ENCODE measurements at places on chromosomes 6 and 20.
A peak's percentile ranks its signal among the peaks of the same experiment; 100 is the strongest.

DNA sequence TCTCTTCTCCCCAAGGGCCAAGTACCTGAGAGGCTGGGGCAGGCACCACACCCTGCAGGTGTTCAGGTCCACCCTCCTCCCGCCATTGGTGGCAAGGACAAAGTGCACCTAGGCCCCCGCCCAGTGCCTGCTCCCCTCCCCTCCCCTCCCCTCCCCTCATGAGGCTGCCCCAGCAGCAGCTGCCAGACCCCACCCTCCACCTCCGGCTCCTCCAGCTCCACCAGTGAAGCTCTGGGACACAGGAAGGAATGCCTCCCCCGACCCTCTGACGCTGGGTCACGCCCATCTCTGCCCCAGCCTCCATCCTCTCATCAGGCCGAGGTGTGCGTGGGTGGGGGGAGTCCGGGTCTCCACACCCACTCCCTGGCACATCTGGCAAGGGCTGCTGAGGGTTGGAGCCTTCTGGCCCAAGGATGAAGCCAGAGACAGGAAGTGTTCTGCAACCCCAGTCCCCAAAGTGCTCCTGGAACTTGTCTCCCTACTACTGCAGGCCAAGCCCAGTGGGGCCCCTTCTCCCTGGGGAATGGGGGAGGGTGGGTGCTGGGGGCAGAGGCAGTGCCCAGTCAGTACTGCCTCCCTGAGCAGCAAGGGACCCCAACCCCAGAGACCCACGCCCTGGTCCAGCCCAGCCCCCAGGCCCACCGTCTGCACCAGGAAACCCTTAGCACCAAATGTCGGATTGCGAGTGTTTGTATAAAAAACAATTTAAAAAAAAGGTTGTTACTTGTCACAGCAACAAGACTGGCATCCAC, 1.6 kb upstream of the UCKL1 start:
- no peak for DNase-seq

- DNase-seq = no peak
These were observed 89.9 kb upstream of the ECI2 start for GRCh38 chr6:4225161-4225872.

DNA sequence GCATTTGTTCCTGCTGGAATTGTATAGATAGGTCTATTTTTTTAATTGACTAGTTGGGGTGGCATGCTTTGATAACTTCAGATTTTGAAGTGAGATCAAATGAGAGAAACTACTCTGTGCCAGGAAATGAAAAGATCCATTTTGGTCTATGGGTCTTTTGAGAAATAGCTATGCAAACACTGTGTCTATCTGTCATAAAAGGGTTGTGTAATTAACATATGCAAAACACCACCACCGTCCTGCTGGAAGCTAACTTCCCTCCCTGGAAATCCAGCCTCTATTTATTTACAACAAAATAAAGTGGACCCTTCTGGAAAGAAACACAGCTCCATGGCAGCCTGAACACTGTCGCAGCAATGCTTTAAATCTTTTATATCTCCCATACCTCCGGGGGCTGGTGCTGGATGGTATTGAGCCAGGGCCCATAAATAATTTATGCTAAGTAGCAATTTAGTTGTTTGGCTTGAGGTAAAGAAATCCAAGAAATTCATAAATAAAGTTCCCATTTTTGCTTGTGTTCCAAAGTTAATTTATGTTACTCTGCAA, 244.2 kb upstream of the POU3F2 start:
- DNase-seq = no peak

DNA sequence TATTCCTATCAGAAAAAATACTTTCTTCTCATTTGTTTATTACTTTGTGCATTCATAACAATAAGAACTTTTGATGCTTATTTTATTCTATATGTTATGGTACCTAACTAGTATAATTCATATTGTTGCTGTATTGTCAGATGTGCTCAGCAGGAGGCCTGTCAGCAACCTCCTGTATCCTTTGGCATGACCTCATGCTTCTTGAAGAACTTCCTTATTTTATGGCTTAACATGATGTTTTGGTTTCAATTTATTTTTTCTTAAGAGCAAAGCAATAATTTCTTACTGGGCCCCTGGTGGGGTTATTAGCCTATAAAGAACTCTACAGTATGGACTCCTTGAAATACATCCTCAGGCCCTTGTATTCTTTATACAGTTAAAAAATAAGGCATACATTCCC, 17.3 kb downstream of the GGTLC1 start:
- no peak for DNase-seq

DNA sequence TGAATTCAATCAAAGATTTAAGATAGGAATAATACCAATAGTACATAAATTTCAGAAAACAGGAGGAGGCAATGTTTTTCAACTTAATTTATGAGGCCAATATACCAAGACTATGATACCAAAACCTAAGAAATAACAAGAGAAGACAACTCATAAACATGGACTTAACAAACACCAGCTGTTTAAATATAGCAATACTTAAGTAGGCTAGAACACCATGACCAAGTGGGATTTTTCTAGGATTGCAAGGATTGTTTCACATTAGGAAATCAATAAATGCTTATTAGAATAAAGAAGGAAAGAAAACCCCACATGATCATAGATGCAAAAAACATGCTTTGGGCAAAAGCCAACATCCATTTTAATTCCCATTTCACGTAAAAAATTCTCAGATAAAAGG, 355.1 kb downstream of the EPM2A start:
- no peak for DNase-seq

GRCh38 chr6:17101422-17102257, at the start of gene STMND1:
TSS of gene STMND1 (plus strand) at chr6:17102050. CDS start at chr6:17102258, 208 bp downstream.
- peak; percentile 70 for DNase-seq

- no peak for DNase-seq
These were observed 3.7 kb upstream of the KIAA0319 start for GRCh38 chr6:24649691-24650090.

- DNase-seq = peak; percentile 71
These were observed 71.7 kb downstream of the RCAN2 start for GRCh38 chr6:46419576-46420002.

DNA sequence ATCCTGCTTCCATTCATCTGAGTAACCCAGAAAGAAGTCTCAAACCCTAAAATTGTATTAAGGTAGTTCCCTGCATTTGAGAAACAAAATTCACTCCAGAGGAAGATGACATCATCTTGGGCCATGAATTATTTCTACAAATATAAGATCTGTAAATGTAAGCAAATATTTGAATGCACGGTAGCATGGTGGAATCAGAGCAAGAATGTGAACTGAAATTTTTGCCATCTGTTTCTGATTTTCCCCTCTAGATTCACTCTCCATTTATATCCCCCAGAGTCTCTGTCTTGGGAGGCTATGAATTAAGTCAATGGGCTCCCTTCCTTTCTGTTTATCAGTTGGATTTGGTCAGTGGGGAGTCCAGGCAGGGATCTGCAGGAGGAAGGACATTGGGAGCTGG, 5.8 kb upstream of the MAP3K5 start:
- DNase-seq = no peak

DNA sequence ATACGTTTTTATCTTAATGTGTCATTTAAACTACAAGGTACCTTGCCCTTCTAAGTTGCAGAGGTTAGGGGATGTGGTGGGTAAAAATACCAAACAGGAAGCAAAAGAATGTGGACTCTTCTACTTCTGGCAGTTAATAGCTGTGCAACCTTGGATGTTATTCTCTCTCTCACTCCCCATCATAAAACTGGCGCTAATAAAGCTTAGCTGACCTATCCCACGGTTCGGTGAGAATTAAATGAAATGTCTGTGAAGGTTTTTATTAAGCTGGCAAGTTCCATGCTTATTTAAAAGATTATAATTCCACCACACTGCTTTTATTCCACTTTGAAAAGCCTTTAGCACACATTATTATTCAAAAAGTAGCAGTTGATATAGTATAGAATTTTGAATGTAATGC, 127.8 kb upstream of the SLC22A23 start:
- no peak for DNase-seq

DNA sequence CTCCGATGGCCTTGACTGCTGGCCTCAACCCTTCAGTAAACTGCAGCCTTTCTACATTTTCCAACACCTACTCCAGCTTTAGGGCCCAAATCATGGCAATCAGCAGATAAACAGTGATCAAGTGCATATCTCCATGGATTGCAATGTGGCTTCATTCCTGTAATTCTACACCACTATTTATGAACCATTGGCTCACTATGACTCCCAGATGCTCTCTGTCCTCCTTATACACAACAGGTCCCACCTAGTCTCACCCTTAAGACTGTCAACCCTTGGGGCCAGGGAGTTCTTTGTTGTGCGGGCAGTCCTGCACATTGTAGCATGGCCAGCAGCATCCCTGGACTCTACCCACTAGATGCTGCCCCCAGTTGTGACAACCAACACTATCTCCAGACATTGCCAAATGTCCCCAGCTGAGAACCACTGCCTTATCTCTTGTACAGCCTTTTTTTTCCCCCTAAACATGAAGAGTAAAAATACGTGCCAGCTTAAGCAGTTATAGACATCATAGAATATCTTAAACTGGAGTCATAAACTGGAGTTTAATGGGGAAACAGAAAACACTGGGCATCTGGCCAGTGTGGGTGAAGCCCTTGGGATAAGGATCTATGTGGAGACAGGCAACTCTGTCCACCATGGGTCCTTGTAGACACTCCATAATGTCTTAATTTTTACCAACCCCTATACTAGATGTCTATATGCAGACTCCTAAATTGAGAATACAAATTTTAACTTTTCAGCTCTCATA, 21.1 kb downstream of the MRPL14 start:
- DNase-seq = no peak

DNA sequence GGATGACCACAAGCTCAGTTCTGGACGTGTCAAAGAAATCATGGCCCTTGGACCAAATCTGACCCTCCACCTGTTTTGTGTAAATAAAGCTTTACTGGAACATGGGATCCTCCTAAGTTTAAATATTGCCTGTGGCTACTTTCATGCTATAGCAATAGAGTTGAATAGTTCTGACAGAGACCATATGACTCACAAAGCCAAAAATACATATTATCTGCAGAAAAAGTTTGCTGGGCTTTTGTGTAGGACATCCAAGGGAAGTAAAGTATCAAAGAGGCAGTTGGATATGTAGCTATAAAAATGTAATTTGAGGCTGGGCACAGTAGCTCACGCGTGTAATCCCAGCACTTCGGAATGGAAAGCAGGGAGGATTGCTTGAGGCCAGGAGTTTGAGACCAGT, 78.9 kb downstream of the TOX2 start:
- DNase-seq = no peak

DNA sequence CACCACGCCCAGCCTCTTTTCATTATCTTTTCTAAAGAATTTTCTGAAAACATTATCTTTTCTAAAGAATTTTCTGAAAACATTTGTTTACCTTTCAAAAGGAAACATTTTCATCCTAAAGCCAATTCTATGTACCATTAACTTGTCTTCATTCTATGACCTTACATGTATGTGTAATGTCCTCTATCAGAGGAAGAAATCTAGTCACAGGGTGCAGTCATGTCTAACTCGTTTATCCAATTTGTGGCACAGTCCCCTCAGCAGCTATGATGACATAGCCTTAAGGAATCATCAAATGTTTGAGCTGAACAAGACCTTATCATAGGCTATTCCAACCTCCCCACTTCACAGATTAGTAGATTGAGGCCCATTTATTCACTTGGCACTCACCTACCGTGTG, 21.5 kb upstream of the SPTLC3 start:
- DNase-seq = no peak

DNA sequence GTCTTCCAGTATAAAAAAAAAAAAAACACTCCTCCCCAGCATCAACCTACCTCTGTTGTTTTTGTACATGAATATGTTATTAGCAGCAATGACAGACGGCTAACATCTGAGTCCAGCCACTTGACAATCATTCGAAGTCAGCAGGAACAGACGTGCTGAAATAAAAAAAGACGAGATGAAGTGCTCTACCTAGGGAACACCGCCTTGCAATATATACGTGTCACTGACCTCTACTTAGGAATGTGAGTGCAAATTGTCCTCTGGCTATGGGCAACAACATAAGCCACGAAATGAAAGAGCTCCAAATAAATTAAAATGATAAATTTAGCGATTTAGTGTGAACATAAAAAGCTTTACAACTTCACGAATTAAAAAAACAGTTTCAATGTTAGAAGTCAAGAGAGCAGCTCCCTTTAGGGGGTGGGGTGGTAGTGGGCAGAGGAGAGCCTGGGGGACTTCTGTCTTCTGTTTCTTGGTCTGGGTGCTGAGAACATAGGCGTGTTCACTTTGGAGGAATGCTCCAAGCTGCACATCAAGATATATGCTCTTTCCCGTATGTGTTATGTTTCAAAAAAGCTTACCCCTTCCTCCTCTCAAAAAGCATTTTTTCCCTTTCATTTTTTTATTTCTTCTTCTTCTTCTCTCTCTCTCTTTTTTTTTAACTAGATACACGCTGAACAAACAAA, 23.3 kb downstream of the EDN1 start:
- DNase-seq = no peak

- DNase-seq = no peak
These were observed 28.8 kb upstream of the HINT3 start for GRCh38 chr6:125927761-125928160.

DNA sequence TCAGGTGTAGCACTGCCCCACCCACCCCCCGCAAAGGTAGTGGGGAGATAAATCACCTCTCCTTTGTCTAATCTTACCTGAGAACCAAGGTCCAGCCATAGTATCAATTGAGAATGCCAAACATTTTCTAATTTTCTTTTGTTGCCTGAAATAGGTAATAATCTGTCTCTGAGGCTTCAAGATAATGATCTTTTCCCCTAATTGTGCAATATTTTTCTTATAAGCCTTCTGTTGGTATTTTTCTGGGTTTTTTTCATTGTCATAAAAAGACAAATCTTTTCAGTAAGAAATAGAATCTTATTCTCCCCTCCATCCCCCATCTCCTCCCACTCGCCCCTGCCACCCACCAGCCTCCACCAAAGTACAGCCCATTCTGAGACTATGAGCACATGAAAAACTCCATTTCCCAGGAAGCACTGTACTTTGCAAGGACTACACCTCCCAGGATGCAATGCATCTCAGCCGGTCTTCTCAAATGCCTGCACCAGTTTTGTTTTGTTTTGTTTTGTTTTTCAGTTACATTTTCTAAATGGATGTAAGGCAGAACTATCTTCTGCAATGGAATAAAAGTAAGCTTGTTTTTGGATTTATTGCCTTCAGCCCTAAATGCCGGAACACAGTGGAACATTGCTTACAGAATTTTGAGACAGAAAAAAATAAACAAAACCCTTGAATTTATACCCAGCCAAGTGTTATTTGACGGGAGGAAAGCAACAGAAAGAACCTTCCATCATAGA, 268.0 kb downstream of the TFAP2A start:
- DNase-seq = no peak

DNA sequence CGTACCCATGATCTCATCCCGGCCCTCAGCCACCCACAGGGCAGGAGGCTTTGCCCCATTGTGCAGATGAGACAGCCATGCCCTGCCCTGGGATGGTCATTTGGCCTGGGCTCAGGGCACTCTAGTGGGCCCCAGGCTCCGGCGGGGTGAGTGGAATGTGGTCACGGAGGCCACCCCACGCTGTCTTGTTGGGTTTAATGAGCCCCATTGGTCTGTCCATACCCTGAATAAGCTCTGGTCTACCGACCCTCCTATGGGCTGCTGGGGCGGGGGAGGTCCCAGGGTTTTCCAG, 50.6 kb downstream of the FGD2 start:
- DNase-seq = no peak

Measured in mucosa of gallbladder (tissue), 1 donor.